ENCODE measurements at places on chromosomes 3 and 15.

GRCh38 chr15:25498835-25499234 lies 60.0 kb upstream of the UBE3A start:
- no peak for DNase-seq

GRCh38 chr3:7204848-7205156 lies 343.9 kb downstream of the GRM7 start:
- DNase-seq, result no peak

- no peak for DNase-seq
Observed at GRCh38 chr15:28020644-28021043, 78.5 kb downstream of the OCA2 start.

GRCh38 chr15:21269121-21269520 lies 171.2 kb downstream of the POTEB3 start:
- no peak for DNase-seq

- DNase-seq, result peak; percentile 46
Observed at GRCh38 chr15:86690566-86690965, 610.9 kb downstream of the AGBL1 start.

GRCh38 chr3:68876112-68876713 lies 56.1 kb downstream of the TAFA4 start:
- DNase-seq, result peak; percentile 67

DNA sequence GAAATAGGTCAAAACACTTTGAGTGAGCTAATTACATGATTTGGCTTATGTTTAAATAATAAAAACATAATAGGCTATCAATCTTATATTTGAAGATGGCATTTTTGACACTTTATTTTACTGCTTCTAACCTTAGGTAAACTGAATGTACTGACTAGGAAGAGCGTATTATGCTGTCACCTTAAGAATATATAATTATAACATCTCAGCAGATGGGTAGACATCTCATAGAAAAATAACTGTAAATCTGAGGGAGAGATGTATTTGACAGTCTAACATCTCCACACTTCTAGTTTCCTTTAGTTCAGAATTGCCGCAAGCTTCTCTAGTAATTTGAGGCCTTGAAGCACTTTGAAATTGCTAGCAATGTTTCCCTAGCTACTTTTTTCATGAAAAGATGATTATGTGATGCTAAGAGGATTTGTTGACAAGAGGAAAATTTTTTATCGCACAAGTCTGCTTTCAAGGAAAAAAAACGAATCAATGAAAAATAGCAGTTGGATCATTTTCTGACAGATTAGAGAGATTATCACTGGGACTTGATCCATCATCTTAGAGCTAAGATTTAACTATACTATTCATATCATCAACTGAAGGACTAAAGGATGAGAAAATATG lies 238.2 kb upstream of the NAALADL2 start:
- no peak for DNase-seq

- DNase-seq, result peak; percentile 24
Observed at GRCh38 chr3:66115858-66116654, 77.3 kb upstream of the MAGI1 start.

GRCh38 chr15:67138891-67139855 lies 73.8 kb downstream of the SMAD3 start:
- DNase-seq, result no peak

DNA sequence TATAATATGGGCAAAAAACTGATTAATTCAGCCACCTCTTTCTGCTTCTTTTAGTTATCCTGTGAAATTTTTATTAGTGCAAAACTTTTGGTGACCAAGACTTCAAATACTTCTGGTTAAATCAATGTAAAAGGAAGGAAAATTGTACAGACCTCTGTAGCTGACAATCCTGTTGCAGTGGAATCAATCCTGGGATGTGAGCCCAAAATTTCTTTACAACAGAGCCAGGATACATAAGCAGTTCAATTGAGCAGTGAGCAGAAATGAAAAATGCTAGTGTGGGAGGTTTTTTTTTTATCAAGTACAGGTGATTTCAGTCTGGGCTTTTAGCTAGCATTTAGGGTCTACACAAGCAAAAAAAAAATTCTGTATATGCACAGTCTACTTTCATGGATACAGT lies 398.0 kb downstream of the OTOL1 start:
- no peak for DNase-seq

DNA sequence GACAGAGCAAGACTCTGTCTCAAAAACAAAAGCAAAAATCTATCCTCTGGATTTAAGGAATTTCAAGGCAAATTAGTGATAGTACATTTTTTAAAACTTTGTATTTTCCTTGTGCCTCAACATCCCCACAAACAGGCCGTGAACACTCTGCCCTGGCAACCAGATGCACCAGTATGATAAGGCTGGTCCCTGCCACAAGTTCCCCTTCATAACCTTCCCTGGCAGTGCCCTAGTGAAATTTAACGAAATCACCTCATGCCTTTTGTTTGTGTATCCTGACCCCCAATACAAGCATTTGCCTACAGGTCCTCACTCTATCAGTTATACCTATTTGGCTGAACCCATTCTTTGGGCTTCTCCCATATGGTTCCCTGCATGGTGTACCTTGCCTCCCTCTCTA lies 107.4 kb upstream of the FLNB start:
- no peak for DNase-seq

GRCh38 chr3:46089237-46090011 lies 62.1 kb upstream of the XCR1 start:
- no peak for DNase-seq

GRCh38 chr3:194988495-194989165 lies 282.3 kb downstream of the XXYLT1 start:
- DNase-seq, result no peak

DNA sequence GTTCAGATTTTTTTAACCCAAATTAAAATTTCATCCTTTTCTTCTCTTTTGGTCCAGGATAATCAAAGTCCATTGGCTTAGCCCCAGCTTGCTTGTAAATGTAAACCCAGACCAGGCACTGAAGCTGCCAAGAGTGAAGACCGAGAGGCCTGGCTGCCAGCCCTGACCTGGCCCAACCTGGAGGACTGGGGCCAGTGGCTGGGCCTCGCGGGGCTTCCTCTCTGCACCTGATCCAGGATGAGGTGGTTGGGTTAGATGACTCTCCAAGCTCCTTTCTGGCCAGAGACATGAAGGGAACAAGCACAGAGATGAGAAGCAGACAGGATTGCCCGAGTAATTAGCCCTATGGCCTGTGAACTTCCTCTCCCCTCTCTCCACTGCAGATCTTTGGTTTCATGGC lies 50.6 kb downstream of the CMTM6 start:
- DNase-seq, result no peak

- DNase-seq, result no peak
Observed at GRCh38 chr3:47001731-47002170, 22.3 kb downstream of the NBEAL2 start.

DNA sequence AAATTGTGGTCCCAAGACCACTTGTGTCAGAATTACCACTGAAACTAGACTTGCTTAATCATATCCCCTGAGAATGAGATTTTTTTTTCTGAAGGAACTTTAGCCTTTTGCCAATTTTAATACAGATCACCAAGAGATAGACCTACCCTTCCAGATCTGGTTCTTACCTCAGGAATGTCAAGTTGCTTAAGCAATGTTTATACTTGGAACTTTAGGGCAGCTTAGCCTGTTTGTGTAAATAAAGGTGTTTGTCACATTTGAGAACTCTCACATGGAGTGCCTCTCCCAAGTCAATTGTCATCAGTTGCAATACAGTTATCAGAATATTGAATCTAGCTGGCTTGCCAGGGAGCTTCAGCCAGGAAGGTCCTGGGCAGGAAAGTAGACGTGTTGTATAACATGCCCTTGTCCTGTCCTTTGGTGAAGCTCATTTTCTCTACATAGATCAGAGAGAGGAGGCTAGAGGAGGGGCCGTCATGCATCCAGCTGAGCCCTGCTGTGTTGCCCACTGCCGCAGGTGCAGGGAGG lies 3.9 kb downstream of the GPD1L start:
- no peak for DNase-seq

- no peak for DNase-seq
Observed at GRCh38 chr3:160232014-160232413, 6.8 kb downstream of the C3orf80 start.

DNA sequence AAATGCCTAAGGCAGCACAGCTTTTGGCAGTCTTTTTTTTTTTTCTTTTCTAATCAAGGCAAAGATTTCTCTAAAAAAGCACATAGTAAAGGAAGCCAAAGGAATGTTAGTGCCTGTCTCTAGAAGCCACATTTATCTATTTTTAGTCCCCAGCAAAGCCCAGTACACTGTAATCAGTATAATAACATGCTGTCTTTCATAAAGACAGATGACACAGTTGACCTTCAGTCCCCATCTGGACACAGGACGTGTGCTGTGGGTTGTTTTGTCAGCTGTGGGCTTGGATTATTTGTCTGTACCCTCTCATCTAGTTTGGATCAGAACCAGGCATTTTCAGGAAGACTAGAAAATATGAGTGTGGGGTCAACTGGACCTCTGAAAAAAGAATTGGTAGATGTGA lies 110.4 kb upstream of the CTNNB1 start:
- DNase-seq, result no peak

GRCh38 chr3:70464465-70464864 lies 152.0 kb upstream of the MDFIC2 start:
- DNase-seq, result no peak

DNA sequence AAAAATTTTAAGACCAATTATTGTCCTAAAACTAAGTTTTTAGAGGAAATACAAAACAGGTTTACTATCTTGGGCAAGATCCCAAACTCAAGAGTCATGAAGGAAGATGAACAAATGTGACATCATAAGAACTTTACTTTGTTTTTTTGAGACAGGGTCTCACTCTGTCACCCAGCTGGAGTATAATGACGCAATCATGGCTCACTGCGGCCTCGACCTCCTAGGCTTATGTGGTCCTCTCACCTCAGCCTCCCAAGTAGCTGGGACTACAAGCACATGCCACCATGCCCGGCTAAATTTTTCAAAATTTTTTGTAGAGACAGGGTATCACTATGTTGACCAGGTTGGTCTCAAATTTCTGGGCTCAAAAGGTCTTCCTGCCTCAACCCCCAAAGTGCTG lies 69.3 kb downstream of the PCSK6 start:
- no peak for DNase-seq

- no peak for DNase-seq
Observed at GRCh38 chr3:57778494-57778893, 22.4 kb downstream of the SLMAP start.

DNA sequence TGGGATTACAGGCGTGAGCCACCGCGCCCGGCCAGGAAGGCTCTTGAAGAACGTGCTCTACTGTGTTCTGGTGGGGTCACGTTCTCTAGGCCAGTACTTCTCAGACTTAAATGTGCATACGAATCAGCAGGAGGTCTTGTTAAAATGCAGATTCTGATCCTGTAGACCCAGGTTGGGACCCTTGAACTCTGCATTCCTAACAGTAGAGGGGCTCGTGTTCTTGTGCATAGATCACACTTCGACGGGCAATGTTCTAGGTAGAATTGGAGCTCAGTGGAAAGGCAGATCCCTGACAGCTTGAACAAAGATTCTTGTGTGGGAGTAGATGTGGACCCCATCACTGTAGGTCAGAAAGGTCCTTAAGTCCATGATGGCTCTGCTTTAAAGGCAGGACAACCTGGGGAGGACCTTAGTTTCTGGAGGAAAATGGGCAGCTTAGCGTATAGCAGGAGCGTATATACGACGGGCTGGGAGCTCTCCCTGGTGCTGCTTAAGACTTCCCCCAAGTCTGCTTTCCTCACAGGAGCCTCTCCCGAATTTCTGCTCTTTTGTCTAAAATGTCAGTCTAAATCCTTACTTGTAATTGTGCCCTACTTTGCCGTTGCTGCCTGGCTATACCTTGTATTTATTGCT lies 16.9 kb upstream of the FAM81A start:
- peak; percentile 76 for DNase-seq

GRCh38 chr3:154778057-154778456 lies 302.1 kb upstream of the MME start:
- DNase-seq, result no peak

- DNase-seq, result peak; percentile 23
Observed at GRCh38 chr3:122903171-122903570, 108.3 kb downstream of the SLC49A4 start.

DNA sequence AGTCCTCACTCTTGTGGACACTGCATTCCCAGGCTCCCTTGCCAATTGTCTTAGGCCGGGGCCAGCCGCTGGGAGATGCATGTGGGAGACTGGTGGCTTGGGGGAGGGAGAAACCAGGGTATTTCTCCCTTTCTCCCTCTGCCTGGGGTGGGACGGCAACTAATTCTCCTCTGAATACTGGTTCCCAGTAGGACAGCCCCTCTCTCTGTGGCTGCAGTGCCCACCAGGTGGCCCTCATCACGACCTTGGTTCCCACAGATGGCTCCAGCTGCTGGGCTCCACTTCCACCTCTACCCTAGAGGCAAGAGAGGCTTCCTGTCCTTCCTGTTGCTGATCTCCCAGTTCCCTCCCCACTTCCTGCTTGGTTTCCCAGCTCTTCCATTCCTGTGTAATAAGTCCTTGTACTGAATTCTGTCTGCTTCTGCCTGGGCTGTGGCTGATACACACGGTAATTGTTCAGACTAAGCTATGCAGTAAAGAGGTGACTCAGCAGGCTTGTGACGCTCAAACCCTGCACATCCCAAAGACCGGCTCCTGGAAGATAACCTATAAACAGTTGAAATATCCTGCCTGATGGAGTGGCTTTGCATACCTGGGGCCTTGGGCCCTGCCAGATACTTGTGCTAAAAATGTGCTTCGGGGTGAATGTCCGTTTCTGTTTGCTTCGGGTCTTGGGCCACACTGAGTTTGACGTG lies 20.4 kb upstream of the COPG1 start:
- no peak for DNase-seq

- DNase-seq, result no peak
Observed at GRCh38 chr3:94179059-94179458, 116.2 kb downstream of the NSUN3 start.

- DNase-seq, result peak; percentile 44
Observed at GRCh38 chr3:10600296-10600714, 94.9 kb upstream of the ATP2B2 start.

- DNase-seq, result no peak
Observed at GRCh38 chr3:177249203-177249602, 51.9 kb upstream of the TBL1XR1 start.

- no peak for DNase-seq
Observed at GRCh38 chr3:72033666-72034428, 248.9 kb upstream of the PROK2 start.

DNA sequence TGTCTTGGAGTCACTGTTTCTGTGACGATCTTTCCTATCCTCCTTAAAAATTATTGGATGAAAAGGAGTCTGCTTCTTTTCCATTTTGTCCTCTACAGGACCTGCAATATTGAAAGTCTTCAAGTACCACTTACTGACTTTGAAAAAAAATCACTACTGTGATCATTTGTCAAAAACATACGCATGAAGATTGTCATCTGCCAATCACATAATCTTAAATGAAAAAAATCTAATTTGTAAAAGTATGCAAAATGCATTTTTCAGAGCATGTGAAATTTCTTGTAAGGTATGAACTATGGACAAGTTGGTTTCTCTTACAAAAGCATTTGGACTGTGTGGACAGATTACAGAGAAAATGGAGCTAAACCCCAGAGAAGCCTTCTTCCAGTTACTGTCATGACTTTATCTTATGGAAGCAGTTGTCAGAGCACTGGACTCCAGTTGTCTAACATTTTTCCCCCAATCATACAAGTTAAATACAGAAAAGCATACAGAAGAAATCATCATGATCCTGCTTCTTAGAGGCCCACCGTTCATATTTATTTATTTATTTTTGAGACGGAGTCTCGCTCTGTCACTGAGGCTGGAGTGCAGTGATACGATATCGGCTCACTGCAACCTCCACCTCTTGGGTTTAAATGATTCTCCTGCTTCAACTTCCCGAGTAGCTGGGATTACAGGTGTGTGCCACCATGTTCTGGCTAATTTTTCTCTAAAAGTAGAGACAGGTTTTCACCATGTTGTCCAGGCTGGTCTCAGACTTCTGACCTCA lies 3.4 kb upstream of the PXK start:
- no peak for DNase-seq

GRCh38 chr3:112761062-112761638 lies 85.5 kb downstream of the CD200R1L start:
- no peak for DNase-seq

All from neural progenitor cell (in vitro differentiated cells).